ENCODE measurements at places on chromosomes 13 and 19.

GRCh38 chr19:40221858-40222619 lies 3.9 kb upstream of the TTC9B start:
- DNase-seq = peak; percentile 91

- DNase-seq = peak; percentile 56
Measured at GRCh38 chr19:16113727-16114126, 2.0 kb downstream of the RAB8A start.

- no peak for DNase-seq
Measured at GRCh38 chr19:35281303-35281702, 1.0 kb upstream of the HAMP start.

- DNase-seq = peak; percentile 78
Measured at GRCh38 chr19:32675720-32676185, at the start of gene RGS9BP. RGS9BP (plus strand) TSS chr19:32675848; CDS start chr19:32676264, 416 bp downstream.

- DNase-seq = peak; percentile 85
Measured at GRCh38 chr13:114110091-114110829, 22.2 kb downstream of the RASA3 start.

- no peak for DNase-seq
Measured at GRCh38 chr19:343941-344624, 513 bp downstream of the MIER2 start.
